ENCODE measurements at places on chromosomes 7 and 10. TPM values are rescaled to one million over a fixed set of nuclear protein-coding genes. Genes with fewer than 3 reads are reported as not detected.

Gene CAMK2B
- not detected for total RNA-seq

Gene PNLIPRP3
- 29.0 TPM for total RNA-seq

Gene EBF3
- total RNA-seq, result not detected

Gene SPACDR
- total RNA-seq, result 0.34 TPM

Gene CUBN
- 0.71 TPM for total RNA-seq

Gene GRM3
- total RNA-seq, result not detected
